Natural killer cell treated with Interleukin-12 subunit alpha and Interleukin-12 subunit beta and Interleukin-15 and Interleukin-18, amount 100 ng/mL, for 72 hours (primary cell): ENCODE measurements at places on chromosomes 5 and 9.
A peak's percentile ranks its signal among the peaks of the same experiment; 100 is the strongest.

GRCh38 chr9:104843644-104844240 lies 79.8 kb downstream of the NIPSNAP3B start:
- H3K4me3 ChIP-seq, result no peak overlapping the region
- DNase-seq, result no peak
- peaks cover 5% of the 10 kb centered on the region for H3K27me3 ChIP-seq
- no peaks in the 10 kb centered on the region for H3K4me1 ChIP-seq
- no peaks in the 10 kb centered on the region for H3K36me3 ChIP-seq

GRCh38 chr9:102309379-102309778 lies 570.9 kb upstream of the GRIN3A start:
- peaks cover 11% of the 10 kb centered on the region for H3K36me3 ChIP-seq
- H3K4me1 ChIP-seq, result no peaks in the 10 kb centered on the region
- H3K27me3 ChIP-seq, result no peaks in the 10 kb centered on the region
- DNase-seq, result no peak

- no peak for DNase-seq
- no peak overlapping the region for H3K27ac ChIP-seq
- H3K4me1 ChIP-seq, result no peaks in the 10 kb centered on the region
- no peaks in the 10 kb centered on the region for H3K36me3 ChIP-seq
- H3K4me3 ChIP-seq, result no peak overlapping the region
- H3K27me3 ChIP-seq, result peaks cover 7% of the 10 kb centered on the region
Observed at GRCh38 chr9:68861436-68861835, 152.5 kb downstream of the PRKACG start.

- no peaks in the 10 kb centered on the region for H3K36me3 ChIP-seq
- no peak for DNase-seq
Observed at GRCh38 chr5:170302653-170303501, 5.3 kb upstream of the LCP2 start.

GRCh38 chr5:37994729-37995128 lies 154.9 kb upstream of the GDNF start:
- DNase-seq, result no peak
- H3K27me3 ChIP-seq, result peaks cover 2% of the 10 kb centered on the region
- no peaks in the 10 kb centered on the region for H3K36me3 ChIP-seq
- H3K27ac ChIP-seq, result no peak overlapping the region
- no peaks in the 10 kb centered on the region for H3K4me1 ChIP-seq

GRCh38 chr9:105242557-105242956 lies 1.9 kb upstream of the SLC44A1 start:
- H3K27ac ChIP-seq, result no peak overlapping the region
- H3K36me3 ChIP-seq, result no peaks in the 10 kb centered on the region
- peaks cover 17% of the 10 kb centered on the region for H3K4me1 ChIP-seq
- no peak for DNase-seq

GRCh38 chr5:173745123-173745522 lies 128.7 kb upstream of the BOD1 start:
- no peaks in the 10 kb centered on the region for H3K4me1 ChIP-seq
- H3K36me3 ChIP-seq, result no peaks in the 10 kb centered on the region
- no peaks in the 10 kb centered on the region for H3K27me3 ChIP-seq
- no peak overlapping the region for H3K4me3 ChIP-seq

DNA sequence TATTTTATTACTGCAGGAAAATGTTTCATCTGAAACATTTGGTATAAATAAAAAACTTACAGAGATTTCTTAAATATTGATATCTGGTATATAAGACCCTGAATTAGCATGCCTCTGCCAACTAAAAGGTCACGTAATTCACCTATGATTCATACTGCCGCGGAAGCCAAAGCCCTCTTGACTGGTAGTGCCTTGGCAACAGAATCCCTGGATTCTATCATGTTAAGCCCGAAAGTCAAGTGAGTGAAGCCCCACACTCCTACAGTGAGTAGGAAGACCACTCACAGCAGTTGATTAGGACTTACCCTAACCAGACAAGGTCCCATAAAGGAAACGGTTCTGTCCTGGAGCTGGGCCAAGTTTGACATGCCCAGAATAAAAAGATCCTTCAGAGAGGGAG lies 175.6 kb upstream of the NREP start:
- H3K4me3 ChIP-seq, result no peak overlapping the region
- no peak overlapping the region for H3K27ac ChIP-seq
- H3K36me3 ChIP-seq, result peaks cover 4% of the 10 kb centered on the region
- peaks cover 1% of the 10 kb centered on the region for H3K27me3 ChIP-seq

GRCh38 chr5:59484618-59485017 lies 408.9 kb downstream of the PDE4D start:
- peak overlapping the region; percentile 11 for H3K4me3 ChIP-seq
- H3K27me3 ChIP-seq, result peaks cover 3% of the 10 kb centered on the region
- no peaks in the 10 kb centered on the region for H3K4me1 ChIP-seq
- peak overlapping the region; percentile 50 for H3K27ac ChIP-seq
- H3K36me3 ChIP-seq, result no peaks in the 10 kb centered on the region

GRCh38 chr5:116404016-116404415 lies 170.6 kb downstream of the SEMA6A start:
- no peak overlapping the region for H3K4me3 ChIP-seq
- no peak overlapping the region for H3K27ac ChIP-seq
- no peak for DNase-seq
- H3K4me1 ChIP-seq, result peaks cover 6% of the 10 kb centered on the region

GRCh38 chr5:56123531-56124243 lies 109.4 kb downstream of the ANKRD55 start:
- no peak overlapping the region for H3K27ac ChIP-seq
- H3K4me1 ChIP-seq, result no peaks in the 10 kb centered on the region
- H3K4me3 ChIP-seq, result no peak overlapping the region
- DNase-seq, result no peak
- H3K36me3 ChIP-seq, result no peaks in the 10 kb centered on the region
- H3K27me3 ChIP-seq, result peaks cover 12% of the 10 kb centered on the region

GRCh38 chr5:143514616-143515335 lies 111.3 kb upstream of the NR3C1 start:
- H3K27ac ChIP-seq, result no peak overlapping the region
- H3K4me3 ChIP-seq, result no peak overlapping the region
- DNase-seq, result no peak
- no peaks in the 10 kb centered on the region for H3K27me3 ChIP-seq
- no peaks in the 10 kb centered on the region for H3K4me1 ChIP-seq

GRCh38 chr9:104885818-104886709 lies 41.9 kb downstream of the ABCA1 start:
- DNase-seq, result no peak
- H3K4me1 ChIP-seq, result no peaks in the 10 kb centered on the region
- H3K4me3 ChIP-seq, result no peak overlapping the region
- no peaks in the 10 kb centered on the region for H3K27me3 ChIP-seq
- H3K36me3 ChIP-seq, result no peaks in the 10 kb centered on the region

- H3K27me3 ChIP-seq, result no peaks in the 10 kb centered on the region
- peaks cover 14% of the 10 kb centered on the region for H3K36me3 ChIP-seq
- DNase-seq, result no peak
- peaks cover 7% of the 10 kb centered on the region for H3K4me1 ChIP-seq
- H3K27ac ChIP-seq, result no peak overlapping the region
- no peak overlapping the region for H3K4me3 ChIP-seq
Observed at GRCh38 chr5:876398-877365, 15.9 kb downstream of the BRD9 start.

DNA sequence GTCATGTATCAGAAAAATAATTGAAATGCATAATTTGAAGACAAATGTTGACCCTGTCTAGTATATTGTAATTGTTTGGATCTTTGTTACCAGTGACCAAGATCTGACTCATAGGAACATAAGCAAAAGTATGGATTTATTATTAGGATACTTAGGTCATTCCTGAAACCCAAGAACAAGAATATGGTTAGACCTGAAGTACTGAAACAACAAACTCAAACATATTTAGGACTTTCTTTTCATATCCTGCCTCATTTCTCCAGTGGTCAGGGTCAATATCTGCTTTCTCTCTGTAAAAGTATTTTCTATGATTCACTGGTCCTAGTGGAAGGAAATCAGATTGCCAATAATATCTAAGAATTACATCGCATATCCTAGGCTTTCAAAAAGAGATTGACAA lies 1937.1 kb upstream of the WWC1 start:
- peaks cover 5% of the 10 kb centered on the region for H3K36me3 ChIP-seq
- H3K4me3 ChIP-seq, result no peak overlapping the region
- no peak overlapping the region for H3K27ac ChIP-seq
- H3K27me3 ChIP-seq, result no peaks in the 10 kb centered on the region

DNA sequence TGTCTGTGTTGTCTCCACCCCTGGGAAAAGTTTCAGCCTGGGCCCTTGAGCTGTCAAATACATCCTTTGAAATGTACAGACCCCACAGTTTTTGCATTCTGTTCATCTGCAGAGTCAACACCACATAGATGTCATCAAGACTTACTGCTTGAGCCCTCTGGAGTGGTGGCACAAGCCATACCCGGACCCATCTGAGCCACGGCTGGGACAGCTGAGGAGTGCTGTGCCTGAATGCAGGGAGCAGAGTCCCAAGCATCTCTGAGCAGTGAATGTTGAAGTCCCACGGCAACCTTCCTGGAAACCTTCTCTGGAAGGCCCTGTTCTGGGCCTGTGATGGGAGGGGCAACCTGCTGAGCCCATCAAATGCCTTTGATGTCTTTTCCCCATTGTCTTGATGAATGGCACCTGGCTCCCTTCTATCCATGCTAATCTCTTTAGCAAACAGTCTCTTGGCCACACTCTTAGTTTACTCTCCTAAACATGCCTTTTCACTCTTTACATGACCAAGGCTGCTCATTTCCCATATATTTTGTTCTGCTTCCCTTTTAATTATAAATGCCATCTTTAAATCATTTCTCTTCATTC lies 92.5 kb downstream of the ATPSCKMT start:
- H3K27me3 ChIP-seq, result peaks cover 18% of the 10 kb centered on the region
- H3K27ac ChIP-seq, result no peak overlapping the region
- no peaks in the 10 kb centered on the region for H3K4me1 ChIP-seq

- H3K4me1 ChIP-seq, result no peaks in the 10 kb centered on the region
- no peak for DNase-seq
- H3K27ac ChIP-seq, result no peak overlapping the region
- no peaks in the 10 kb centered on the region for H3K36me3 ChIP-seq
- H3K27me3 ChIP-seq, result peaks cover 17% of the 10 kb centered on the region
- no peak overlapping the region for H3K4me3 ChIP-seq
Observed at GRCh38 chr5:516338-516925, 7.8 kb downstream of the SLC9A3 start.

DNA sequence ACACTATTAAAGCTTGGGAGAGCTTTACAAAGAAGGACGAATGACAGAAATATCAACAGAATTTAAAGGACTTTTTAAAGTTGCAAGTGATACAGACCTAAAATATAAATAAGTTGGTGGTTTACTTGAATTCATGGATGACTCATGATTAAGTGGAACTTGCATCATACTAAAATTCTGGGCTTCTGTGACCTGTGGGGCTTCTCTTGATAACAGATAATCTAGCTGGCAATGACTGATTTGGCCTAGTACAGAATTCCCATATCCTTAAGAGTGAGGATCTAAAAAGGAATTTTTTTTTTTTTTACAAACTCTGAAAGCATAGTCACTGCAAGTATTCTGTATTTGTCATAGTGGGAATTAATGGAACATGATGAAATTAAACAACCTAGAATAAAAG lies 543.7 kb upstream of the SGCD start:
- H3K4me1 ChIP-seq, result no peaks in the 10 kb centered on the region
- no peak for DNase-seq
- no peaks in the 10 kb centered on the region for H3K36me3 ChIP-seq
- H3K27ac ChIP-seq, result no peak overlapping the region
- no peaks in the 10 kb centered on the region for H3K27me3 ChIP-seq

DNA sequence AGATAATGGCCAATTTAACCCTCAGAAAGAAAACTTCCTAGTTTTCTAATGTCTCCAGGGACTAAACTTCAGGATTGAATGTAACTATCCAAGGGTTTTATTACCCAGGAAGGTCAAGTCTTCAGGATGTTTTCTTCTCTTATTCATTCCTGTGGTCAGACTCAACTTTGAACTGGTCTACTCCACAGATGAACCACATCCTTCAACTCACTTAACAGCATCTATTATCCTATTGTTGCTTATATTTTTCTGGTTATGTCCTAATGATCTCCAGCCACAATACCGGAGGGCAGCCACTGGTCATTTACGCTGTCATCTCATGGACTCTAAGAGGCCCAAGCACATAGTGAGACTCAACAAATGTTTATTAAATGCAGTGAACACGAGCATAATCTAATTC lies 47.2 kb upstream of the LIFR start:
- H3K27me3 ChIP-seq, result peaks cover 28% of the 10 kb centered on the region
- H3K27ac ChIP-seq, result no peak overlapping the region
- H3K36me3 ChIP-seq, result no peaks in the 10 kb centered on the region
- H3K4me3 ChIP-seq, result no peak overlapping the region
- DNase-seq, result no peak

DNA sequence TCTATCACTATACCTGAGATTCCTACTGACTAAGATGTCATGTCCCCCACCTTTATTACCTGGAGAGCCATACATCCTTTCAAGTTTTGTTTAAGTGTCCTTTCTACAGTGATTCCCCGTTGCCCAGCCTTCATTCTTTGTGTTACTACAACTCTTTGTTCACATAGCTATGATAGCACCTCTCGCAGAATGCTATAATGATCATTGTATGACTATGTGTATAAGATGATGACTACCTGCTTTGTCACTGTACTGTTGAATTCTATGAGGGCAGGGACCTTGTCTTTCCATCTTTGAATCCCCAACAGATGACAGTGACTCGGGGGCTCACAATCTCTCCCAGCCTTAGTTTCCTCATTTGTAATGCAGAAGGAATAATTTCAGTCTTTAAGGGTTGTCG lies 361.2 kb downstream of the NPR3 start:
- H3K27me3 ChIP-seq, result no peaks in the 10 kb centered on the region
- H3K4me1 ChIP-seq, result no peaks in the 10 kb centered on the region
- no peak for DNase-seq
- no peak overlapping the region for H3K4me3 ChIP-seq
- H3K27ac ChIP-seq, result no peak overlapping the region

DNA sequence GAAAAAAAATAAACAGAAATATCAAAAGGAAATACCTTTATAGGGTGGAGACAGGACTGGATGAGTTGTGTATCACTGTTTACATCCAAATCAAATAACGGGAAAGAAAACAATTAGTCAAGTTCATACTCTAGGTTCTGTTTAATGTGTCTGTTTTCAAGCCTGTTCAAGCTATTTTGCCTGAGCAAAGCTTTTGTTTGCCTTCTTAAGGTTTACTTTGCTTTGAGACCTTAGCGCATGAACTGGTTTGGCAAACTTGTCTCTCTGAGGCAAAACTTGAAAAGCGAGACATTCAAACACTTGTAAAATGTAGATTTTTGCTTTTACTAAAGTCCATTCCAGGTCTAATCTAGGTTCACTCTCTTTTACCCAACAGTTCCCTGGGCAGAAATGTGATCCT lies 174.1 kb upstream of the RFX3 start:
- DNase-seq, result no peak
- H3K27me3 ChIP-seq, result peaks cover 50% of the 10 kb centered on the region
- H3K36me3 ChIP-seq, result no peaks in the 10 kb centered on the region
- H3K27ac ChIP-seq, result no peak overlapping the region
- no peaks in the 10 kb centered on the region for H3K4me1 ChIP-seq

DNA sequence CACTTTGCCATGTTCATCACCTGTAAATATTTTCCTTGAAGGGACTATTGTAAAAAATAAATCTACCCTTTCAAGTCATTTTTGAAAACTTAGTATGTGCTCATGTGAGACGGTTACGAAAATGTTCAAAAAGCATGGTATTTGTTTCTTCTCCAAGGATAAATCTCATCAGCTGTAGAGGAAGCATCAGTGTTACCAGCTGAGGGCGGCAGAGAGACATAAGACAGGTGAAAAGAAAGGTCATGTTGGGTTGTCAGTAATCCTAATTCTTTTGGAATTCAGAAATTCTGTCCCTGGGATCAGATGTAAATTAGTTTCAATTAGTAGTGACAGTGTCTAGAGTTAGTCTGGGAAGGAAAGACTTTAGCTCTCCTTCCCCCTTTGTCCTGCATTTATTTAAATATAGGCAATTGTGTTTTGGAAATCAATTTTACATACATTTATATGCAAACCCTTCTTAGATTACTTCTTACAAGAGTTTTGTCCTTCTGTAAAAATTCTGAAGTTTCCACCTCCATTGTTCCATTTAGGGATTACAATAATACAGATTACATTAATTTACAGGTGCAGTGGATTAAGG lies 791.9 kb upstream of the CDH6 start:
- H3K27ac ChIP-seq, result no peak overlapping the region
- H3K4me3 ChIP-seq, result no peak overlapping the region
- no peak for DNase-seq
- no peaks in the 10 kb centered on the region for H3K27me3 ChIP-seq
